ENCODE measurements at places on chromosomes 3 and 15.

- DNase-seq, result no peak
Observed at GRCh38 chr3:134369231-134369741, 5.0 kb downstream of the AMOTL2 start.

- peak; percentile 61 for DNase-seq
Observed at GRCh38 chr15:82663186-82663600, 16.0 kb upstream of the CPEB1 start.

- DNase-seq, result no peak
Observed at GRCh38 chr3:180036671-180037455, at the start of gene PEX5L. PEX5L (minus strand) TSS chr3:180036937; CDS start chr3:180036599, 338 bp downstream.

GRCh38 chr15:69304182-69304545 lies 5.5 kb downstream of the PAQR5 start:
- DNase-seq, result peak; percentile 36

DNA sequence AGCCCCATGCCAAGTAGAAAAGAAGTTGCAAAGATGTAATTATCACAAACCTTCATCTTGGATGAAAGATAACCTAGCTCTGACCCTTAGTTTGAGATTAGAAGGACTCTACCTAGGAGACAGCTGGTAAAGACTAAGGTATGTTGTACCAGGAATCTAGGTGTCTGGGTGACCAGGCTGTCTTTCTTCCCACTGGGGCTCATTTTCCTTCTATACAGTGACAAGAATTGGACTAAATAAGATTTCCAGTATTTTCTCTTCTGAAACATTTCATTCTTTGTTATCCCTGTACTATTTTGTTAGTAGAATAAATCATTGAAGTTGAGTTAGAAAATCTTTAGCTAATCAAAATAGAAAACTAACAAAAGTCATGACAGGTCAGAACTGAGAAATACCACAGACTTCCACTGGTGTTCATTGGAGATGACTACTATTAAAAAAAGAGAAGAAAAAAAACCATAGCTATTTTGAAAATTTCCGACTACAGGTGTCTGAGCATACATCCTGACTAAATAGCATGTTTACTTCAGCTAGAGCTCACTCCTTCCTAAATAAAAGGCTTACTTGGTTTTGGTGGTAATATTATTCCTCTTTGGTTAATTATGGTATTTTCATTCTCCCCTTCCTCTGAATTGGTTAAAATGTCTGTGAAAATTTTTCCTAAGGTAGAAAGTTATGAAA lies 10.1 kb downstream of the TGFBR2 start:
- no peak for DNase-seq

GRCh38 chr3:172038798-172039435 lies 461 bp upstream of the FNDC3B start:
- peak; percentile 19 for DNase-seq

DNA sequence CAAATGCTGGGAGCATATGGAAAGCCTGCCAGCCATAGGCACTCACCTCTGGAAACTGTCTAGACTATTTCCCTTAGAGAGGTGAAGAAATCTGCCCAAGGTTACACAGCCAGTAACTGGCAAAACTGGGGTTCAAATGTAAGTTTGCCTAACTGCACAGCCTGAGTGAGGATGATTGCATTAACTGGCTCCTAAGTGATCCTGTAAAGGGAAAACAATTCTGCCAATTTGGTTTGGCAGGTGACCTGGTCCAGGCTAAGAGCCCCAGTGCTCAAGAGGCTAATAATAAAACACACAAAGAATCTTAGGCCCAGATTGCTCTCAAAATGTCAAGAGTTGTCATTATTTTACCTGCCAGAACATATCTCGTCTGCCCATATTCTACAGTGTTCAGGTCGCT lies 43.9 kb upstream of the SPRED1 start:
- no peak for DNase-seq

GRCh38 chr3:58375254-58375653 lies 42.6 kb downstream of the PXK start:
- DNase-seq, result no peak

DNA sequence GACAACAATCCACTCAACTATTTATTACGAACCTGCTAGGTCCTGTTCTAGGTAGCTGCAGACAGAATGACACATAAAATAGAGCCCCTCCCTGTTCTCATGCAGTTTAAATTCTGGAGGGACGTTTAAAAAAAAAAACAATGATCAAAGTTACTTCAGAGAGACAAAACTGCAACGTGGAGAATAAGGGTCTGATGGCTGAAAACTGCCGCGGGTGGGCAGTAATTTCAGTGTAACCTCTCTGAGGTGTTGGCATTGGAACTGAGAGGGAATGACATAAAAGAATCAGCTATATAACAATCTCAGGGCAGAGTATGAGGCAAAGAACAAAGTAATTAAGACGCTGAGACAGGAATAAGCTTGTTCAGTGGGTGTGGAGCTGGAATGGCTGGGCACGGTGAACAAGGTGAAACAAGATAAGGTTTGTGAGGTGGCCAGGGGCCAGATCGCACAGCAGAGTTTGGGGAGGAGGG lies 19.5 kb downstream of the TBL1XR1 start:
- no peak for DNase-seq

- DNase-seq, result no peak
Observed at GRCh38 chr3:186922224-186922623, 8.1 kb upstream of the ST6GAL1 start.

- DNase-seq, result peak; percentile 54
Observed at GRCh38 chr15:78075490-78076230, 1.9 kb downstream of the TBC1D2B start.

DNA sequence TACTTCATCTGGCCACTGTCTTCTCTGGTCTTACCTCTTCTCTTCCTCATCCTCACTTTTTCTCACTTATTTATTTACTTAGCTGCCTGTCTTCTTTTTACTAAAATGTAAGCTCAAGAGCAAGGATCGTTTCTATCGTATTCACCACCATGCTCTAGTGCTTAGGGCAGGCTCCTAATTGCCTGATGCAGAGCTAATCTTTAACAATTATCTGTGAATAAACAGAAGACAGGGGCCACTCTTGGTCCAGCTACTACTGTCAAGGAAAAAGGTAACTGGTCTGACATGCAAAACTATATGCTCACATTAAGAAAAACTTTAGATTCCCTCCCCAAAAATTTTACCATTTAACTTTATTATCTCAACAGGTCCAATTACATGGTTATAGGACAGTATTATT lies 17.5 kb downstream of the PIK3R4 start:
- DNase-seq, result no peak

DNA sequence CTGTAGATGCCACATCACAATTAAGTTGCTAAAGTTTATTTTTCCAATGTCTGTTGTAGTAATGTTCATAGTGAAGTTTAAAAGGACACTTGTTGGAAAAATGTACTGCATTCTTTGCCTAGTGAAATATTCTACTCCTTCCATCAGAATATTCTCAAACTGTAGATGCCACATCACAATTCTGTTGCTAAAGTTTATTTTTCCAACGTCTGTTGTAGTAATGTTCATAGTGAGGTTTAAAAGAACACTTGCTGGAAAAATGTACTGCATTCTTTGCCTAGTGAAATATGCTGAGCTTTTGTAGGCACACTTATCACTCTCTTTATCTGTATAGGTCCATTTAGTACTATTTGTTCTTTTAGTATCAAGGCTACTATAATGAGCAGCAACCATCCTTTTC lies 836.1 kb downstream of the NAALADL2 start:
- no peak for DNase-seq

GRCh38 chr15:69289342-69290146 lies 9.2 kb upstream of the PAQR5 start:
- no peak for DNase-seq

- DNase-seq, result no peak
Observed at GRCh38 chr3:152156880-152157279, 111.8 kb upstream of the MBNL1 start.

DNA sequence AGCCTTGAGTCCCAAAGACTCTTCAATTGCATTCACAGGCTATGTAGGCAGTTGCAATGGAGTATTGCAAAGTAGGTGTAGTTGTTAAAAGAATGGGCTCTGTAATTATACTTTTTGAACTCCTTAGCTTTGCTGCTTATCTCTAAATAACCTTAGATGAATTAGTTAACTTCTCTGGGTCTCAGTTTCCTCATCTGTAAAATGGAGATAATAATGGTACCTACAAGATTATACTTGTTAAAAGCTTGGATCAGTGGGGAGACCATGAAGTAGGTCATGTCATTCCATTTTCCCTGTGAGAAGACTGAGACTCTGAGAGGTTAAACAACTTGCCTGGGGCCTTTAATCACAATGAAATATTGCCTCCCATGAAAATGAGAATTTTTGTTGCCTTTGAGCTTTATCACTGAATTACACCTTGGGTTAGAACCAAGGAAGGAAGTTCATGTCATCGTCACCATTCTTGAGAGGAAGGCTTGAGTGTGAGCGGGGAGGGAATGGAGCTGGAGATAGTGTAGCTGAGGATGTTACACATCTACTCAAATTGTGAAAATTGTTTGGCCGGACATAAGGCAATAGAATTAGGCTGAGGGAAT lies 38.1 kb downstream of the CTDSPL start:
- no peak for DNase-seq

GRCh38 chr3:37628711-37629301 lies 232.9 kb upstream of the CTDSPL start:
- DNase-seq, result no peak

GRCh38 chr3:146747051-146747450 lies 141.9 kb upstream of the PLSCR5 start:
- no peak for DNase-seq

DNA sequence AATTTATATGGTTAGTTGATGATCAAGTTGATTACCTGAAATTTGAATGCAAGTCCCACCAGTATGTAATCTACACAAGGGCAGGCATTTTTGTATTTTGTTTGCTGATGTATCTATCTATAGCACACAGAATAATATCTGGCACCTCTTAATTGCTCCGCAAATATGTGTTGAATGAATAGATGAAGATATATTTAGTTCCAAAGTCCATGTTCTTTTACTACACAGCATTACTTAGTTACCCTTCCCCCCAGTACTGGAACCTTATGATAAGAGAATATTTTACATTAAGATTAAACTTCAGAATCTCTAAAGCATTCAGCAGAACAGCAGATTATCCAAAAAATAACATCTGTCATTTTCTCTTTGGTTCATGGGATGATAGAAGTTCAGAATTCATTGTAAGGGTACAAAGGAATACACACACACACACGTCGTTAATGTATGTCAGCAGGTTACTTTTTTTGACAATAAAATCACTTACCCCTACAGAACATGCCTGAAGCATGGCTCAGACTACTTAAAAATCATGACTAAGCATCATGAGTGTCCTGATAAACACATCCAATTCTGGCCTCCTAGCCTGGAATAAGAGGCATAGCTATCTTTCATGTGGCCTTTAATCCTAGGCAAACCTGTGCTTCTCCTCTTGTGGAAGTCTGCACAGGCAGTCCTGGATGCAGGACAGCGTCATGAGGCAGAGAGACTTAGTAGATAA lies 148.9 kb upstream of the TBC1D5 start:
- peak; percentile 31 for DNase-seq

DNA sequence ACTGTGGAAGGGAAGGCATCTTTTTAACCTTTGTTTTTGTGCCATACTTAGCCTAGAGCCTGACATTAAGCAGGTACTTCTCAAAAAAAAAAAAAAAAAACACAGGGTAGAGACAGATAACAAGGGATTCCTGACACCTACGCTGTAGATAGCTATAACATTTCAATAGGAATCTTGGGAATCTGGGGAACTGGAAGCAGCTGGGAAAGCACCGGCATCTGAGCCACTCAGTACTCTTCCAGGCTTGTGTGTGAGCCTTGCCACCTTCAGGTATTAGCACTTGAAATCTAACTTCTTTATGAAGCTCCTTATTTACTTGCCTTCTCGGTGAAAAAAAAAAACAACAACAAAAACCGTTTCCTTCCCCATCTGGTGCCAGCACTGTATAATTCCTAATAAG lies 46.8 kb downstream of the PIK3CA start:
- DNase-seq, result no peak

DNA sequence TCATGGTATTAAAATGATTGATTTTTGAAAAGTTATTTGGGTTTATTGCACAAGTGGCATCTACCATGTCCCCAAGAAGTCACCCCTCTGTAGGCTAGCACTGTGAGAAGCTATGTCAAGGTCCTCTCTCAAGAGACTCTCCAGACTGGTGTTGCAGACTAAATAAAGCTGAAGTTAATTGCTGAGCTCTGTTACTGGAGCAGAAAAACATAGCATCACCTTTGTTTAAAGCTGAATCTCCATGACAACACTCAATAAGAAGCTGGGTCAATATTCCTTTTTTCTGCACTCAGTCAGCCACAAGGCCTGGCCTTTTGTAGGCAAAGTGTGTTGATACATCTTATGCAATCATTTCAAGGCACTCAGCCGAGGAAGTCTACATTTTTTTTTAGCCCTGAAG lies 806.6 kb upstream of the LMCD1 start:
- no peak for DNase-seq

DNA sequence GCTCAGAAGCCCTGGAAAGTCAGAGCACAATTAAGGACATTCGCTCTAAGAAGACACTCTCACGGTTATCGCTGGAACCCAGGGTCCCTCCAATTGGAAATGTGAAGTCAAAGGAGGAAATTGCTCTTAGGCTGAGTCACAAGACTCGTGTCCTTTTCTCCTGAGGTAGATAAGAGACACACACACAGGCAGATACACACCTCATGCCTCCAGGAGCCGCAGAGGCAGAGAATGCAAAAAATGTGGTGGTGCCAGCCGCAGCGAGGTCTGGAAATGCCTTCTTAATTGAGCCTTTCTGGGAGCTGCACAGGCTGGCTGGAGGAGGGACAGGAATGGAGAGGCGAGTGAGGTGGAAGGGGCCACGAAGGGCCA lies 189.3 kb downstream of the OPA1 start:
- no peak for DNase-seq
